LHCN-M2 (cell line): ENCODE measurements at places on chromosomes 6 and 20. TPM values are rescaled to one million over a fixed set of nuclear protein-coding genes. Genes with fewer than 3 reads are reported as not detected.

Gene BMP2
- total RNA-seq: 1.0 and 1.4 TPM in 2 replicates

Gene GSTA1
- not detected in 2 replicates for total RNA-seq

Gene TUBB2A
- 197 TPM in 2 replicates for total RNA-seq

Gene VWA7
- total RNA-seq: not detected in 2 replicates

Gene SIRPB1
- total RNA-seq: 0.77 and 0.86 TPM in 2 replicates

Gene LINC00237
- not detected in 2 replicates for total RNA-seq

Gene SLC17A2
- total RNA-seq: not detected in 2 replicates

Gene SUPT3H
- 6.4 and 7.1 TPM in 2 replicates for total RNA-seq

Gene ZSCAN26
- 11.3 and 12.7 TPM in 2 replicates for total RNA-seq

Gene SLC4A11
- total RNA-seq: 3.1 and 3.7 TPM in 2 replicates

Gene MTFR2
- 7.6 and 8.7 TPM in 2 replicates for total RNA-seq

Gene RWDD2A
- total RNA-seq: 1.3 and 1.7 TPM in 2 replicates

Gene RAD21L1
- total RNA-seq: 0.19 and 0.29 TPM in 2 replicates

Gene EFCAB8
- 0.17 TPM in 1 of 2 replicates, not detected in the other for total RNA-seq

Gene GMPR
- 4.9 and 6.0 TPM in 2 replicates for total RNA-seq

Gene IPCEF1
- total RNA-seq: not detected in 2 replicates
